HS-27A (cell line): ENCODE measurements at places on chromosomes 4 and X.

- DNase-seq, result no peak
Measured at GRCh38 chr4:148215202-148215601, 227.0 kb downstream of the NR3C2 start.

DNA sequence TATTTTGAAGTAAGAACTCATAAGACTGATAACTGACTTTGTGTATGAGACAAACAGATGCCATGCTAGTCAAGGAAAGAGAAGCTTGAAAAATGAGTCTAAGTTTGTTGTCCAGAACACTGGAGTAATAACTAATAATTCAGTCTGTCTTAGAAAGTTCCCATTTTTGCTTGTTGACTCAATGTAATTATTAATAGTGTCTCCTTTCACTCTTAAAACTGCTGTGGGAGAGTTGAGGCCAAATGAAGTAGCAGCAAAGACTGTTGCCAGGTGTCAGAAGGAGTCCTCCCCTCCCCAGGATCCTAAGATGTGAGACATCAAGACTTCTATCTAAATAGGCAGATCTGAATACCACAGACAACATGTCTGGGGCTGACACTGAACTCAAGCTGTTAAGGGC lies 20.8 kb upstream of the FAM13A start:
- no peak for DNase-seq

DNA sequence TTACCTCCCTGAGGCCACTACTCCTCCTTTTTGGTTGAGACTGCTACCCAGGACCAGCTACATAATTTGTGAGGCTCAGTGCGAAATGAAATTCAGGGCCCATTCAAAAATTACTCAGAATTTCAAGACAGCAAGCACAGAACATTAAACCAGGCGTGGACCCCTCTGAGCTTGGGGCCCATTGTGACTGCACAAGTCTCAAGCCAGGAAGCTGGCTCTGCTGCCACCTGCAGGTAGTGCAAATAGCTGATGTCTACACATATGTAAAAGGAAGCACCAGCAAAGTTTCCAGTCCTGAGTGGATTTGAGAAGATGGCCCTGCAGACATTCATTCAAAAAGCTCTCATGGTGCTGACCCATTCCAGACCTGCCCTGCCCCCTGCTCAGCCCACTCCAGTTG lies 213.4 kb upstream of the LNX1 start:
- peak; percentile 31 for DNase-seq

- DNase-seq, result no peak
Measured at GRCh38 chr4:120728892-120729675, 193.4 kb downstream of the PRDM5 start.

GRCh38 chr4:47698837-47699236 lies 139.0 kb downstream of the CORIN start:
- DNase-seq, result no peak

DNA sequence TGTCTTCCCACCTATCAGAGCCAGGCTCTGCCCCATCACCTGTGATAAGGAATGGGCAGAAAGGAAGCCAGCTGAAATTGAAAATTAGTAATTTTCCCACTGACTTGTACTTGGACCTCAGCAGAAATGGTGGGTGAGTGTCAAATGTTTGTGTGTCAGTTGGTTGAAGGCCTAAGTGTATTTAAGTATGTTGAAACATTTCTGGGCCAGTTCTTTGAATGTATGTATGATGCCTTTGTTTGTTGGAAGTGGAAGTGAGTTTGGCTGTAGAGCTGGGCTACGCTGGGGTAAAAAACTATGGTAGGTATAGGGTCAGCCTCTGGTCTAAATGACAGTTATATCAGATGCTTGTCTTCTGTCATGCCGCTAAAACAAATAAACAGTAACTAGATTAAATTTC lies 27.7 kb downstream of the JADE1 start:
- no peak for DNase-seq
